ENCODE measurements at places on chromosomes 1 and 21.

GRCh38 chr1:77126307-77126706, 92.9 kb downstream of the PIGK start:
- DNase-seq = no peak

DNA sequence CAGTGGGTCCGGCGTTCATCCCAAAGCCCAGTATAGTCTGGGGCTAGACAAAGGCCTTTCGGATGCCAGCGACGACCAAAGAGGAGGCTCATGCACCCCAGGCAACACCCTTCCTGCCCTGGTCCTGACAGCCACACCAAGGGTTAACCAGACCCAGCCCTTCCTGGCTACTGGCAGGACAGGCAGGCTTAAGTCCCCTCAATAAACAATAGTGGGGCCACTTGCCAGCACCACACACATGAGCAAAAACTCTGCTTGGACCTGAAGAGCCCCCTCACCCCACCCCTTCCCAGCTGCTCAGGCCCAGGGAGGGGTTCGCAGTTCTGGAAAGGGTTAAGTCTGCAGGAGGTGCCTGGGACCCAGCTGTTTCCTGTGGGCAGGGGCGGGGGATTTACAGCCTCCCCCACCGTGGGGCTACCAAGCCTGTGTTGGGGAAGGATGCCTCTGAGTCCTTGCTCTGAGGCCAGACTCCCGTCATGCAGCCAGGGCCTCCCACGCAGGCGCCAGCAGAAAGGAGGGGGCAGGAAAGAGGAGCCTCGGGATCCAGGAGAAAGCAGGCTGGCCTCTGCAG, 18.2 kb downstream of the PHLDA3 start:
- no peak for DNase-seq

DNA sequence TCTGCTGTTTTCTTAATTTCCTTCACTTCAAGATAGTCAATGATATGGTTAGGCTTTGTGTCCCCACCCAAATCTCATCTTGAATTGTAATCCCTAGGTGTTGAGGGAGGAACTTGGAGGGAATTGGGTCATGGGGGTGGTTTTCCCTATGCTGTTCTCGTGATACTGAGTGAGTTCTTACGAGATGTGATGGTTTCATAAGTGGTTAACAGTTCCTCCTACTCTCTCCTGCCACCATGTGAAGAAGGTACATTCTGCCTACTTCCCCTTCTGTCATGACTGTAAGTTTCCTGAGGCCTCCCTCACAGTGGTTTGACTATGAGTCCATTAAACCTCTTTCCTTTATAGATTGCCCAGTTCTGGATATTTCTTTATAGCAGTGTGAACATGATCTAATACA, 74.0 kb upstream of the SAMSN1 start:
- no peak for DNase-seq

GRCh38 chr1:70071601-70072000, 133.8 kb downstream of the LRRC40 start:
- DNase-seq = no peak

DNA sequence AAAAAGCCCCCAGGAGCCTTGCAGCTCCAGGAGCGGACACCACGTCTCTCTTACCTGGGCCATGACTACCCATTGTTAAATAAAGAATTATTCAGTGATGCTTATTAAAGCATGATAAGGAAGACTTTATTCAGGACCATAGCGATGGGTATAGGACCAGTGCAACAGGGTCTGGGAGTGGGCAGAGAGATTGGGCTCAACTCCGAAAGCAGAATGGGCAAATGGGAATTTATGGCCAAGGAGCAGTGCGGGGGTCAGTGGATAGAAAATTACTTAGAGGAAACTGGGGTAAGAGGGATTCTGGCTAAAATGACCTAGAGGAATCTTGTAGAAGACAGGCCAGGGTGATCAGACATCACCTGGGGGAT, 580 bp upstream of the ATP5PO start:
- no peak for DNase-seq

GRCh38 chr21:31865429-31865970, 7.3 kb upstream of the HUNK start:
- no peak for DNase-seq

DNA sequence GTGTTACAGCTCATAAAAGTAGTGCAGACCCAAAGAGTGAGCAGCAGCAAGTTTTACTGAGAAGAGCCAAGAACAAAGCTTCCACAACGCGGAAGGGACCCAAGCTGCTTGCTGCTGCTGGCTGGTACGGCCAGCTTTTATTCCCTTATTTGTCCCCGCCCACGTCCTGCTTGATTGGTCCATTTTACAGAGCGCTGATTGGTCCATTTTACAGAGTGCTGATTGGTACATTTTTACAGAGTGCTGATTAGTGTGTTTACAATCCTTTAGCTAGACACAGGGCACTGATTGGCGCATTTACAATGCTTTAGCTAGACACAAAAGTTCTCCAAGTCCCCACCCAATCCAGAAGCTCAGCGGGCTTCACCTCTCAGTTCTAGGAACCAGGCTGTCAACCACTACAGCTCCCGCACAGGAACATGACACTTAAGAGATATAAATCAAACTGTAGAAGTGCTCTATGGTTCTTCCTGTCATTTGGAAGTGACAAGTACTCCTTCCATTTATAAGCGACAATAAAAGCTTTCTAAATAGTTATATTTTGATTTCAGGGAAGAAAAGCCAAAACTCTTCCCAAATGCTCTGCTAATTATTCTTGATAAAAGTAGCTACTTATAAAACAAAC, 28.5 kb downstream of the RNF115 start:
- DNase-seq = no peak

GRCh38 chr1:111620441-111620971, 917 bp downstream of the RAP1A start:
- DNase-seq = peak; percentile 74

DNA sequence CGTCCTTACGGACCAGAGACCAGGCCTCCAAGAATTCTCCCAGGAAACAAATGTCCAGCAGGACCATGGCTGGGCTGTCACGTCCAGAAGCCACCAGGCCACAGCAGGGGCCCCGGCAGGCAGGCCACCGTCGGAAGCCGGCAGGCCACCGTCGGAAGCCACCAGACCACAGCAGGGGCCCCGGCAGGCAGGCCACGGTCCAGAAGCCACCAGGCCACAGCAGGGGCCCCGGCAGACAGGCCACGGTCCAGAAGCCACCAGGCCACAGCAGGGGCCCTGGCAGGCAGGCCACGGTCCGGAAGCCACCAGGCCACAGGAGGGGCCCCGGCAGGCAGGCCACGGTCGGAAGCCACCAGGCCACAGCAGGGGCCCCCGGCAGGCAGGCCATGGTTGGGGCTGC, 67.0 kb upstream of the PDE9A start:
- no peak for DNase-seq

- DNase-seq = no peak
Measured at GRCh38 chr1:202274611-202275010, 67.1 kb downstream of the UBE2T start.

- DNase-seq = no peak
Measured at GRCh38 chr1:103327054-103327719, 198.3 kb upstream of the RNPC3 start.

DNA sequence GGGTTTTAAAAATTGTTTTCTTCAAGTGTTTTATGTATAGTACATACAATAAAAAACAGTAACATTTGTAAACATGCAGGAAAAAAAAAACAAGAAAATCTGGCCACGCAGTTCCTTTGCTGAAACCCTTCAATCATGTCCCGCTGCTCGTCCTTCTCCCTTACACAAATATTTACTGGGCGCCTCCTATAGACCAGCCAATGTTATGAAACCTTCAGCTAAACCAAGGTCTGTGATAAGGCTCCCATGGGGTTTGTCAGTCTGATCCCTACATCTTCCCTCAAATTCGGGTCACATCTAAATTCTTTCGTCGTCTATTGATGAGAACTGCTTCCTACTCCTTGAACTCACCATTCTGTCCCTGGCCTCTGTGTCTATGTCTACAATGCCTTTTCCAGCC, 583.9 kb downstream of the SMYD3 start:
- no peak for DNase-seq

DNA sequence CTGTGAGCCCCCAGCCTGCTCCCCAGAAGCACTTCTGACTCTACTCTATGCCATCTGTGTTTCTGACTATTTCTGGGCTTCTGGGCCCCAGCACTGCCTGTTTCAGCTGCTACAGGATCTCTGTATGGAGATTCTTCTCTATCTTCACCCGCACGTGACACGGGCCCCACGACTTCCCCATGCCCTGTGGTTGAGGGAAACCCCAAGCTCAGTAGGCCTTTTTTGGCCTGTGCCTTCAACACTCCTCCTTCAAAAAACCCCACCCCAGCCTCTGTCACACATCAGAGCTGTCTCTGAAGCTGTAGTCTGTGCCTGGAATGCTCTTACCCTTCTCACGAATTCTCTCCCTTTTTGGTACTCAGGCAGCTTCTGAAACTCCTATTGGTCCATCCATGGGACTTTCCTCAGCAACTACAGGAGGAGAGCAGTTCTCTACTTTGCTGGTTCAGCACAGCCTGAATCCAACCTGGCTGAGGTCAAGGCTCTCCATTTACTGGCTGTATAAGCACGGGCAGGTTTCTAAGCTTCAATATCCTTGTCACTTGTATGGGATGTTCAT, 2.0 kb upstream of the NID1 start:
- no peak for DNase-seq

DNA sequence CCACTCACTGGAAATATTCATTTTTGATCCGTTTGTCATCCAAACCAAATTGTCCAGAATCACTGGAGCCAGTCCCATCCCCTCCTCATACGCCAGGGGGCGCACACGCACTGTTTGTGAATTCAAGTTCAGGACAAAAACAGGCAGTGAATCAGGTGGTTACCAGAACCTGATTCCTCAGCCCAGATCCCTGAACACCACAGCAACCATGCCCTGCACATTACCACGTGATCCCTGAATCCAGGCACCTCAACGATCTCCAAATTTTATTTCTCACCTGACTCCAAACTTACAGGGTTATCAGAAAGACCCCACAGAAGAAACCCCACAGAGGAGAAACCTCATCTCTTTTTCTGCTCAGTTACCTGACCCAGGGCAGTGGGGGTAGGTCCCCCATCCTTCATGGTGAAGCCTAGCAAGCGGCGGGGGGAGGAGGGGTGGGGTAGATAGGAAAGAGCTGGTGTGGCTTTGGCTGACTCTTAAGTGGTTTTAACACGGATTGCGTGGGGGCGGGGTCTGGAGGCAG, 1.4 kb upstream of the PTPRF start:
- DNase-seq = peak; percentile 86

DNA sequence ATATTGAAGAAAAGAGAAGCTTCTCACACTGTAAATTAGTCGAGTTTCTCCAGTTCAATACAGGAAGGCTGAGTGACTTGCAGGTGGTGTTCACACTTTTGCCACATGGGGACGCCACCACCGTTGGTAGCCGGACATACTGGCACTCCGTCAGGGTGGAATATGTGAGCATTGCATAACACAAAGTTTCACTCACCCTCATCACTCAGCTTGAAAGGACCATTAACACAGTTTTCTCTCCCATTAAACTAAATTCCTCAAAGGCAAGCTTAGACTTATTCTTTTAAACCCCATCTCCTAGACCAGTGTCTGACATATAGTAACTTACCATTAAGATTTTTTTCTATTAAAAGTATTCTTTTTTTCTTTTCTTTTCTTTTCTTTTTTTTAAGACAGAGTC, 105.3 kb upstream of the SERBP1 start:
- DNase-seq = peak; percentile 76

DNA sequence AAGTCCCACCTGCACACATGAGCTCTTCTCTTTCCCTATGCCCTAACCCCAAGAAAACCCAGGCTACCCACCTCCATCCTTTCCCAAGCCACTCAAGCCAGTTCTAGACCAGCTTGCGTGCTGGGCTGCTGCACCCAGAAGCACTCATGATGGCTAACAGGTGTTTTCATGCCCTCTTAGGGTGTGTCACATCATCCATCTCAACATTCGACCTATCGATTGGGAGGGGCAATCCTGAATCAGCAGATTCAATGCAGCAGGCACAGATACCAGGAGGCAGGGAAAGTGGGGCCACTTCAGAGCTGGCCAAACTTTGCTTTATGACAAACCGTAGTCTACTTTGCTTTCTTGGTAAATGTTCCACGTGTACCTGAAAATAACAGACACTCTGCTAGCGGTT, 6.6 kb upstream of the PRMT2 start:
- DNase-seq = no peak

GRCh38 chr1:222928212-222928611, 113.4 kb downstream of the DISP1 start:
- peak; percentile 82 for DNase-seq

DNA sequence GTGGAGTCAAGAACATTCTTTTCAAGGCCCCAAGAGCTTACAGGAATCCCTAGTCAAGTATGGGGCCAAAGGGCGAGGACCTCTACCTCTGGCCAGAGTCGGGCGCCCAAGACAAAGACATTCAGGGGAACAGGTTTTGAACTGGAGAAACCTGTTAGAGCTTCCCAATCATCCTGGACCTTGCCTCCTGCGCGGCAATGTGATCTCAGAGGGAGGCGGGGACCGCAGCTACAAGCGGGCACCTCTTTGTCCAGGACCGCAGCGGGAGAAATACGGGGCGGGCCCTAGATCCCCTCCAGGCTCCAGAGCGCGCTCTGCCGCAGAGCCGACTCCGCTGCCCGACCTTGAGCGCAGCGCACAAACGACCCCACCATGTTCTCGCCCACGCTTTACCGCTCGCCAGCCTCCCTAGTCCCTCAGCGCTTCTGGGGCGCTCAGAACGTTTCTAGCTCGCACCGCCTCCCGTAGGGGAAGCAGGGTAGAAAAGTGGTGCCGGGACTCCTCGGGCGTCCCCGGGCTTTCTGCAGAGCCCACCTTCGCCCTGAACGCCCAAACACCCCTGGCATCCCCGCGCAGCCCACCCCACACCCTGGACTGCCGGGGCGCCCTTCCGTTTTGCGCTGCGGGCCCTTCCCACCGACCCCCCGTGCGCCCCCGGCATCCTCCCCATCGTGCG, 28.1 kb downstream of the RABIF start:
- peak; percentile 82 for DNase-seq

- DNase-seq = no peak
Measured at GRCh38 chr1:25727088-25727487, 72.9 kb upstream of the SELENON start.

- no peak for DNase-seq
Measured at GRCh38 chr1:171899838-171900237, 58.5 kb downstream of the DNM3 start.

DNA sequence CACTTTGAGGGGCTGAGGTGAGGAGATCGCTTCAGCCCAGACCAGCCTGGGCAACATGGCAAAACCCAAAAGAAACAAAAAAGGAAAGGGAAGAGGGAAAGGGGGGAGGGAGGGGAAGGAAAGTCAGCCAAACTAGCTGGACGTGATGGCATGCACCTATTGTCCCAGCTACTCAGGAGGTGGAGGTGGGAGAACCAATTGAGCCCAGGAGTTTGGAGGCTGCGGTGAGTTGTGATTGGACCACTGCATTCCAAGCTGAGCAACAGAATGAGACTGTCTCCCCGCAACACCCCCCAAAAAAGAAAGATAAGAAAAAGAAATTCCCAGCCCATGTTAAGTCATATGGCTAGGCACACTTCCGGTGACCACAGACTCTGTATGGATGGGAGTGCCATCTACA, 128.4 kb downstream of the PTPN14 start:
- no peak for DNase-seq

DNA sequence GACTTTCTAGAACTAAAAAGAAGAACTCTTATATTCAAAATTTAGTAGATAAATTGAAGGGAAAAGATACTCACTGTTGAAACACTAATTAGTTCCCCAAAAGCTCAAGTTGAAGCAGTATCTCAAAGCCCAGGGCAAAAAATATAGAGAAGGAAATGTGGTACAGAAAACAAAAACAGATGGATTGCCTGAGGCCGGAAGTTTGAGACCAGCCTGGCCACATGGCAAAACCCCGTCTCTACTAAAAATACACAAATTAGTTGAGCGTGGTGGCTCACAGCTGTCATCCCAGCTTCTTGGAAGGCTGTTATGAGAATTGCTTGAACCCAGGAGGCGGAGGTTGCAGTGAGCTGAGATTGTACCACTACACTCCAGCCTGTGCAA, 36.0 kb downstream of the FAM177B start:
- DNase-seq = no peak

GRCh38 chr1:15246960-15247614, at the start of gene FHAD1:
TSS of gene FHAD1 (plus strand) at chr1:15247223. CDS start at chr1:15251785, 4,562 bp downstream.
- DNase-seq = peak; percentile 91
